ENCODE measurements at places on chromosomes 6 and 20.
A peak's percentile ranks its signal among the peaks of the same experiment; 100 is the strongest.

- DNase-seq = no peak
Measured at GRCh38 chr20:21534453-21534852, 20.6 kb upstream of the NKX2-2 start.

DNA sequence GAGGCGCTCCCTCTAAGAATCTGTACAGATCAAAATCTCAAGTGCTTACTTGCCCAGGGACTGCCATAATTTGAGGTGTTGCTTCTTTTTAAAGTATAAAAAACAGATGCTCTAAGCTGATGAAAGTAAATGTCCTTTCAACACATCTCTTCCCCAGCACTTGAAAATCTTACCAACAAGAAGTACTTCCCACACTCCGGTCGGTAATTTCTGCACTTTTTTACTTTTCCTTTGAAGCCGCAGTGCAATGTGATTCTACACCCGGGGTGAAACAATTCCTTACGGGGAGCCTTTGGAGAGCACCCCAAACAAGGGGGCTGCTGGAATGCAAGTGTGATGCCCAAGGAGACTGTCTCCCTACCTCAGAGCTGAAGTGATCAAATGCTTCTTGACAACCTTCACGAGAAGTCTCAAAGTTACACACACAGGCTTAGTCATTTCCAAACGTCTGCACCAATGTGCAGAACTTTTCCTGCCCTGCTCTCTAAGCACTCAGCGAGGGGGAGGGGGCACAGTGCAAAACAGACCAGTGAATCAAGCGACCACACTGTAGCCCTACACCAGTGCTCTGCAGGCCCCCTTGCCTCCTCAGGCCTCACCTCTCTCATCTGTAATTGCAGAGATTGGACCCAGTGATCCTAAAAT is 56.7 kb downstream of the ATXN1 start:
- DNase-seq = no peak

GRCh38 chr6:166670894-166671293 is 43.8 kb upstream of the RPS6KA2 start:
- no peak for DNase-seq

DNA sequence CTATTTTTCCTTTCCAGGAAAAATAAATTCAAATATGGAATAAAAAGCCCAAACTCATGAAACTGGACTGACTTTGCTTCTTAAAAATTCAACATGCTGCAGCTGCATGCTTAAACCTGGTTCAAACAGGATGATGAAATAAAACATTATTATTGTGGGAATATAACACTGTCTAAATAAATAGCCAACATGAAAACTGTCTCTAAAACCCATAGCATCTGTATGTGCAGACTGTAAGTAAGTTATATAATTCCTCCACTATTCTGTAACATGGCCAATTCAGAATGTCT is 30.4 kb upstream of the AHI1 start:
- no peak for DNase-seq

DNA sequence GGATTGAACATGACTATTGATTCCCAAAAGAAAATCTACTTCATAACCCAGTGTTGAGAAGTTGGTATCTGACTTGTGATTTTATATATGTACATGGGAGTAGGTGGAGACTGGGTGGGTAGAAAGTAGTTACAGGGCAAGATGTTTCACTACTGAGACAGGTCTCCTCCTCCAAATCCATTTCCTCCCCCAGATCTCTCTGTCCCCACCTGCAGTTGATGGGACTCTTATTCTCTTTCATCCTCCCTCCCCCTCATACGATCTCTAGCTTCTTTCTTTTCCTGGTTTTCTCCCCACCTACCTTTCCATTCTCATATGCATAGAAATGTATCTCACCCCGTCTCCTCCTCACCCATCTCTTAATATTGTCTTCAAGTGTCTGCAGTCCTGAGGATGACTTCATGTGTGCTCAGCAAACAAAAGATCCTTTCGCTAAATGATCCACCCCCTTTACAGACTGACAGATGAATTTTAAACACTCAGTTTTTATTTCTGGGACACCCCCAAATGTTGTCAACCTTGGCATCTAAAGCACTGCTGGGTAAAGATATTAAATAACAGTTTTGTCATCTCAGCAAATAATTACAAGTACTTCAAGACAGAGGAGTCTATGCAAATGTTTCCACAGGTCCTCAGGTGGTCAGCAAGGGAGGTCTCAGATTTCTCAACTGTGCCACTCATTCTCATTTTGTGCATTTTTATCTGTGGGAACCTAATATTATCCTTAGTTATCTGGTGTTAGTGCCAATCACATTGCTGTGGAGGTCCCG is 18.7 kb upstream of the HECA start:
- DNase-seq = no peak

DNA sequence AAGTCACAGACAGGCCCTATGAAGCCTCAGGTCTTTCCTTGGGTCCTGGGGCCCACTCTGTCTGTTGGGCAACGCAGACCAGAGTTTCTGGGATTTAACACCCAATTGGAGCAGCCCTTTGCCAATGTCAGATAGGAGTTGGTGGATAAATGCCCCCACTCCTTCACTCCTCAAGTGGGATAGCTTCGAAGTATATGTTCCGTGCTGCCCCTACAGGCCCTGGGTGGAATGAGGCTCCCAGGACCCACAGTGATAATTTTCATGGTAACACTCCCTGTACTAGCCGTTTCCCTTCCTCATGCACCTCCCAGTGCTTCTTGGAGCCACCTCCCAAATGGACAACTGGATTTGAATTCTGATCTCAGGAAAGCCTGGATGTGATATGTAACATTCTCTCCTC is 145.4 kb downstream of the FOXA2 start:
- DNase-seq = no peak

DNA sequence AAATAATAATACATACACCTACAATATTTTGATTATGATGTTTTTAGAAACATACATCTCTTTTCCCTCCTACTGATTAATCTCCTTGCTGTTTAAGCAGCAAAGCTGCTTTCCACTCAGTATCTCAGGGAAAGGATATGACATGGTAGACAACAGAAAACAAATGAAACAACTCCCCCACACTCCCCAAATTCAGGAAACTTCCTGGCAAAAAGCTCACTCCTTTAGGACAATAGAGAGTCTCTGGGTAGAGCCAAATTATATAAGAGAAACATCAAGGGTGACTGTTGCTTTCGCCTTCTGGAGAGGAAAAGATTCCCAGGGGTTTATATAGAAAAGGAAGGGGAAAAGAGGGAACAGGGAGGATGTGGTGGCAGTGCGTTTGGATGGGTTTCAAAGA is 48.7 kb upstream of the AHI1 start:
- DNase-seq = no peak

- peak; percentile 24 for DNase-seq
Measured at GRCh38 chr20:1832634-1833033, 62.6 kb upstream of the SIRPA start.

- no peak for DNase-seq
Measured at GRCh38 chr20:1775117-1775516, 117.5 kb upstream of the SIRPG start.

GRCh38 chr6:53811082-53811481 is 16.3 kb downstream of the LRRC1 start:
- DNase-seq = no peak

DNA sequence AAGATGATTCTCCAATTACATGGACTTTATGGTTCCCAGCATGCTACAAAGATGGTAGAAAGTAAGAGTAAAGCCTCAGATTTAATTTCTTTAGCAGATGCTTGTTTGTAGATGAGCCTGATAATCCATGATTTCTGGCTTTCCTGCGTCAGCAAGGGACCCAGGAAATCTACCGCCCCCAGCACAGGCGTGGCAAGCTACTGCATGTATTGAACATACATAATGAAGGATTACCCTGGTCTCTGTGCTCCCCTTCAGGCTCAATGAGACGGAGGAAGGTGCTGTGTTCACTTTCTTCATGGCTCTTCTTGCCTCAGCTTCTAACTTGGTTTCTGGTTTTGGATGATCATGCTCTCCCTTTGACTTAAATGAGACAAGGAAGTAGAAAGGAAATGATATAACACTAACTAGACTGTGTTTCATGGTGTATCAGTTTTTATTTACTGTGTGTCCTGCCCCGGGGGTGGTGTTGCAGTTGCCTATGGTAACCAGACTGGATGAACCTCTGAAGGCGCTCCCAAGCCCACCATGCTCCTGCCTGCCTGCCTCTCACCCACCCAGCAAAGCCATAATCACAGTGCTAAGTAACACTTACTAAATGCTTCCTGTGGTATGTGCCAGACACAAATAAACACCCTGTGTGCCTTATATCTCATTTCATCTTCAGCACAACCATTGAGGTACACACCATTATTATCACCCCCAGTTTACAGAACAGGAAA is 17.9 kb downstream of the GCM1 start:
- DNase-seq = no peak

DNA sequence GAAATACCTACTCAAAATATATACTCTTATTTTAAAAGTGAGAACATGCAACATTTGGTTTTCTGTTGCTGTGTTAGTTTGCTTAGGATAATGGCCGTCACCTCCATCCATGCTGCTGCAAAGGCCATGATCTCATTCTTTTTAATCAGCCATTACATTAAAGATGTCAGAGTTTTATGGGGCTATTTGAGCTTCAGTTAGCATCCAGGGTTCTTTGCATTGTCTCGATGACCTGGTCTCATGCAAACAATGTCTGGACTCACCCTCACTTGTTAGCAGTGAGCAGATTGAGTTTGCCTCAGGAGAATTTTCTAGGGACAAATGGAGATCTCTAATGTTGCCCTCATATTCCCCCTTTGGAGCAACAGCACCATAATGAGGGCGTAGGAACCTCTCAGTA is 458.7 kb upstream of the AGPAT4 start:
- DNase-seq = no peak

GRCh38 chr6:128150376-128150775 is 249.5 kb upstream of the THEMIS start:
- DNase-seq = no peak

GRCh38 chr20:25277941-25278521 is 30.1 kb downstream of the PYGB start:
- no peak for DNase-seq

DNA sequence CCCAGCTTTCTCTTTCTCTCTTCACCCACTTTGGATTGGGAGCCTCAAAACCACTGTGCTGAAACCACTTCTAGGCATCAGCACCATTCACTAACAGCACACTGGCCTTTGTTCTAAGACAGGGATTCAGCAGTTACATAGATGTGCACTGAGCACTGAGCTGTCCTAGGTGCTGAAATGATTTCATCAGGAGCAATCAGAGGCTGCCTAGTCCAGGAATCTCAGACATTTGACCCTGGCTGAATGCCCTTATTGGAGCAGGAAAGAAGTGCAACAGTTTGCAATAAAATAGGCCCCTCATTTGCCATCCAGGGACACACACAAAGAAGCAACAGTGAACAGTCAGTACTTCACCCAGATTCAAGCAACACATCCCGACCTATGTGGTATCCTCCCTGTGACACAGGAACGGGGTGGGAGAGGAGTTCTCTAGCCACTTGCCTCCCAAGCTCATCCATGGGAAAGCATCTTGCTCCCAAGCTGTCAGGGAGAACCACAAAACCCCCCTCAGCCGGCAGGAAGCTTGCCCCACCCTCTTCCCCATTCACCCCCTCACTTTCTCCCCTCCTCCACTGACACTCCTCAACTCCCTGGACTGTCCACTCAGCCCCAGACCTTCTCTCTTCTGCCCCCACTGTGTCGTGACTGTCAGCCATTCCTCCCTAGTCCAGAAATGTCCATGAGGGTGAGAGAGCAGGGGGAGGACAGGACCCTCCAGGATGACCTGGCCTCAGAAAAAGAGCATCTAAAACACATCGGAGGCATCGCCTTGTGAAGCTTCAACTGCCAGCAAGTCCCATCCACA is 304.4 kb downstream of the PREX1 start:
- peak; percentile 55 for DNase-seq

DNA sequence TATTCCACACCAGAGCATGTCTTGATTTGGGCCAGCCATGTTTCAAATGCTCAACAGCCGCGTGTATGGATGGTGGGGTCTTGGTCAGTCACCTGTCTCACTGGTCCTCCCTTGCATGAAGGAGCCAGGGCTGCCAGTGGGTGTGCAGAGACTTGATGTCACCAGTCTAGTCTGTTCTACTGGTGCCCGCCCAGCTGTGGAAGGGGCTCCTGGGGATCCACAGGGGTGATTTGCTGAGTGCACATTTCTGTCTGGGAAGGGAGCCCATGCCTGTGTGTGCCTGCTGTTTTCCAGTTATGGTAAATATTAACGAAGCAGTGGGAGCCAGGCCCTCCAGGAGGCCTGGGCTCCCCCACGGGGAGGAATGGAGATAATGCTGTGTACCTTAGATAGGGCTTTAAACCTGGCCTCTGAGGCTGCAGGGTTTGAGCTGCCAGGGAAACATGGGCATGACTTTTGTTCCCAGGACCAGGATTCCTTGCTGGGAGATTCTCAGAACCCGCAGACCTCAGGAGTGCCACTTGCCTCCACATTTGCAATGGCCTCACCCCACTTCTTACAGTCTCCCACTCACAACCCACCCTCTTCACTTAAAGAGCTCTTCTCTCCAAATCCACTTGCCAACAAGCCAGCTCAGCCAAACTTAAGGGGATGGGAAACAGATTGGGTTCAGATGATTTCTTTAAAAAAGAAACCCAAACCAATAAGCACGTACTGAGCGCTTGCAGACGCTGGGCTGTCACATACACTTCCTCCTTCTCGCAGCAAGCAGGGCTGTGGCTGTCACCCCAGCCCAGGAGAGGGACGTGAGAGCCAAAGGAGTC is 54.1 kb downstream of the VEGFA start:
- peak; percentile 34 for DNase-seq

DNA sequence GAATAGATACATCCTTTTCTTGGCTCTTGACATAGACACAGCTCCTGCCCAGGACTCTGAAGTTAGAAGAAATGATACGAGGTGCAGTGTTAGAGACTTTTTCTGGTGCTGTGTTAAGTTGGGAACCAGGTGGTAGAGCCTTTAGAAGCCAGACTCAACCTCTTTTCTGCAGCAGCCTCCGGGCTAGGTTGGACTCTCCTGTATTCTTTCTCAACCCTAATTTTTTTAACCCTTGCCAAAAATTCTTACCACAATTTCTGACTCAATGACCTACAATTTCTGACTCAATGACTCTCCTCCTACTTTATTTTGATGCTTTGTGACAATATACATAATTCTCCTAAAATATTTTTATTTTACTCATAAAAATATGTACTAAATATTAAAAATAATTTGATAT is 127.4 kb upstream of the PRL start:
- no peak for DNase-seq

DNA sequence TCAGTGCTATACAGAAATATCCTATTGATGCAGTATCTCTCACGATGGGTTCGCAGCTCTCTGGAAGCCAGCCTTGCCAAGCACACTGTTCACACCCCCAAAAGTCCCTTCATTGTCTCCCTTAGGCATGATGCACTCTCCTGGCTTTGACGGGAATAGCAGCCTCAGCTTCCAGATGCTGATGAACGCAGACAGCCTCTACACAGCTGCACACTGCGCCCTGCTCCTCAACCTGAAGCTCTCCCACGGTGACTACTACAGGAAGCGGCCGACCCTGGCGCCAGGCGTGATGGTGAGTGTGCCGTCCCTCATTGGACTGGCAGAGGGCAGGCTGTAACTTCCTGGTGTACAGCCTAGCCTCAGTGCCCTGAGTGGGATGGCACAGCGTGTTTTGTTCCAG is 60.0 kb upstream of the PBOV1 start:
- no peak for DNase-seq

- no peak for DNase-seq
Measured at GRCh38 chr20:44394702-44395460, 39.4 kb downstream of the HNF4A start.

- DNase-seq = no peak
Measured at GRCh38 chr6:137827411-137827940, 39.6 kb upstream of the TNFAIP3 start.
